ENCODE measurements at places on chromosomes 13 and 19. TPM values are rescaled to one million over a fixed set of nuclear protein-coding genes. Genes with fewer than 3 reads are reported as not detected.

Gene KIRREL2
- 1.9 TPM for total RNA-seq

Gene ZNF491
- total RNA-seq, result 1.8 TPM

Gene HMGB1
- 650 TPM for total RNA-seq

Gene GPC5
- total RNA-seq, result not detected

Gene CXCL17
- total RNA-seq, result not detected

Gene NKPD1
- 0.16 TPM for total RNA-seq

Gene SULT2A1
- total RNA-seq, result not detected

Gene CCDC70
- not detected for total RNA-seq

Gene KCNC3
- total RNA-seq, result 0.47 TPM

Gene OR10H1
- total RNA-seq, result not detected

Gene SLC8A2
- 0.05 TPM for total RNA-seq

Gene NALCN
- total RNA-seq, result not detected

Gene CDX2
- not detected for total RNA-seq

Gene TTC9B
- not detected for total RNA-seq

Gene CEACAM8
- not detected for total RNA-seq

Gene GAPDHS
- not detected for total RNA-seq

Gene RDH8
- not detected for total RNA-seq

Gene PRODH2
- not detected for total RNA-seq

Gene NANOS3
- 0.90 TPM for total RNA-seq

Gene RGS9BP
- 0.37 TPM for total RNA-seq

Gene NFIX
- total RNA-seq, result 0.40 TPM

Gene CRX
- total RNA-seq, result not detected

Gene RNF17
- total RNA-seq, result not detected

Gene RHPN2
- 3.0 TPM for total RNA-seq

Gene C2CD4C
- total RNA-seq, result not detected

Gene MAB21L1
- total RNA-seq, result not detected

Gene ZNF682
- 13.6 TPM for total RNA-seq

Gene FCHO1
- total RNA-seq, result 58.1 TPM

Gene SIGLEC6
- total RNA-seq, result not detected

Gene PRTN3
- total RNA-seq, result not detected

Gene CCNA1
- total RNA-seq, result 0.37 TPM

Gene ZNF471
- total RNA-seq, result 1.8 TPM

Gene CAPN12
- 12.2 TPM for total RNA-seq

Gene ZNF560
- total RNA-seq, result not detected

Gene ZNF177
- 0.68 TPM for total RNA-seq

Gene CYP4F3
- not detected for total RNA-seq

Gene F2RL3
- 0.34 TPM for total RNA-seq

Gene ASPDH
- total RNA-seq, result not detected

Gene PSG1
- not detected for total RNA-seq

Gene KLK14
- total RNA-seq, result not detected

Gene PSG7
- not detected for total RNA-seq

Gene THSD8
- total RNA-seq, result 30.9 TPM

Gene TNFSF13B
- total RNA-seq, result 3.1 TPM

Gene PNKP
- total RNA-seq, result 120 TPM
